Eye (tissue), 1 donor: ENCODE measurements at places on chromosomes 16 and 17.

GRCh38 chr16:754656-755055, 5.9 kb upstream of the MSLN start:
- no peak for DNase-seq

DNA sequence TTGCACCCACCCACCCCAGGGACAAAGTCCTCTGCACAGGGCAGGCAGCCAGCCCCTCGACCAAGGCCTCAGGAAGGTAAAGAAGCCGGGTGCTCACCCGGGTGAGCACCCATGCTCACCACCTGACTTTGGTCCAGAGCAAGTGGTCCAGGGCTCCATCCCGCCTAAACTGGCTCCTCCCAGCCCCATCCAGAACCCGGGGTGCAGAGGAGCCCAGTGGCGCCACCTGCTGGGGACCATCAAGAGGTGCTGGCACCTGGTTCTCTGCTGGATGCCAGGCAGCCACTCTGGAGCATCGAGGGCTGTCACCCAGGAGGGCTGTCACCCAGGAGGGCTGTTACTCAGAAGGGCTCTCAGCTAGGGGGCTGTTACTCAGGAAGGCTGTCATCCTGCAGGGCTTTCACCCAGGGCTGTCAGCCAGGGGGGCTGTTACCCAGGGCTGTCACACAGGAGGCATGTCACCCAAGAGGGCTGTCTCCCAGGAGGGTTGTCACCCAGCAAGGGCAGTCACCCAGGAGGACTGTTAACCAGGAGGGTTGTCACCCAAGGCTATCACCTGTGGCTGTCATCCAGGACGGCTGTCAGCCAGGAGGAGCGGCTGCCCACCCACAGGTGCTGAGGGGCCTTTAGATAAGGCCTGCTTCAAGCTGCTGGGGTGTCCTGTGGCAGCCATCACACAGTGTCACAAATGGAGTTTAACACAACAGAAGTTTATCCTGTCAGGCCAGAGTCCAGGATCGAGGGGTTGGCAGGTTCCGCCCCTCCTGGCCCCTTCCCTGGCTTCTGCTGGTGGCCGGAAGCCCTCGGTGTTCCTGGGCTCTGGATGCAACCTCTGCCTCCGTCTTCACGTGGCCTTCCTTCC, 98.5 kb downstream of the TNFRSF13B start:
- peak; percentile 24 for DNase-seq

DNA sequence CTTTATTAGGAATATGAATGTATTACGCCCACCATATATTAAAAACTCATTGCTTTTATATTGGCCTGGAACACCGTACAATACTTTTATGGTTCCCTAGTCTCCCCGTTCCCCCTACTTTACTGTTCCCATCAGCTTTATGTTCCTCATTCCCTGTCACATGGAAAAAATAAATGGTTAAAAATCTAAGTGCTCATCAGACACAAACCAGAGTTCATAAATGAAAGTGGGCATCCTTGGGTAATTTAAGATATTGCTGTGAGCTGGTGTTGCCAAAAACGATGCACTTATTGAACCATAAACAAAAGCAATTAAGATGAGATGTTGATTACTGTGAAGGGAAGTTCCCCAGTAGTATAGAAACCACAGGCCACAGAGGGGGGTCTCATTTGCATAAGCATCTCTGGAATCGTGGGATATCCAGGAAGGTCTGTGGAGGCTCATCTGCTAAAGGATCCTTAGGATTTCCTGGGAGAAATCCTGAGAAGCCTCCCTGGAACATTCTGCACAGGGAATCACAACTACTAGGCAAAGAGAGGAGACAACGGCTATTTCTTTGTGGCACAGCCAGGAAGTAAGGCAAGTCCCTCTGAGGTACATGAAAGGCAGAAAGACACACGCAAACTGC, 591.4 kb upstream of the CDH11 start:
- DNase-seq, result no peak

- DNase-seq, result no peak
Measured at GRCh38 chr17:3986270-3986938, 22.2 kb upstream of the ATP2A3 start.

DNA sequence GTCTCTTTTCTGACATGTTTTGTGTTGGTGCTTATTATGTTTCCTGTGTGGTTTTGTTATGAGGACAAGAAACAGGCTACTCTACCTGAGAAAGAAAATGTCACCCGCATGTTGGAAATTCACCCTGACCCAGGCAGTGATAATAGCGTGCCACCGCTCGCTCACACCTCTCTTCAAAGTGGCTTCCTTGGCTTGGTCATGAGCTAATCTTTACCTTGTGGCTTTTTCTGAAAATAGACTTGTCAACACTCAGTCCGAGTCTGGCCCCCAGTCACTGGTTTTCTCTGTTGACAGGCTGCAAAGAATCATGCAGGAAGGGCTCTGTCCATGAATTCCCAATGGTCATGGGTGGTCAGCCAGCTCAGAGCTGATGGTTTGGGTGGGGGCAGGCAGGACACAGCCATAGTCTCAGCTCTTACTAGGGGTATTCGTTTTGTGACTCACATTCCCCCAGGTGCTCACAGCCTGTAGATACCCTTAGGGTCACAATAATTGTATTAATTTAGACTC, 121.3 kb upstream of the CACNG5 start:
- no peak for DNase-seq

GRCh38 chr16:49540836-49541235, 167.2 kb downstream of the C16orf78 start:
- DNase-seq, result no peak

- peak; percentile 29 for DNase-seq
Measured at GRCh38 chr17:71502443-71502842, 618.4 kb upstream of the SOX9 start.

DNA sequence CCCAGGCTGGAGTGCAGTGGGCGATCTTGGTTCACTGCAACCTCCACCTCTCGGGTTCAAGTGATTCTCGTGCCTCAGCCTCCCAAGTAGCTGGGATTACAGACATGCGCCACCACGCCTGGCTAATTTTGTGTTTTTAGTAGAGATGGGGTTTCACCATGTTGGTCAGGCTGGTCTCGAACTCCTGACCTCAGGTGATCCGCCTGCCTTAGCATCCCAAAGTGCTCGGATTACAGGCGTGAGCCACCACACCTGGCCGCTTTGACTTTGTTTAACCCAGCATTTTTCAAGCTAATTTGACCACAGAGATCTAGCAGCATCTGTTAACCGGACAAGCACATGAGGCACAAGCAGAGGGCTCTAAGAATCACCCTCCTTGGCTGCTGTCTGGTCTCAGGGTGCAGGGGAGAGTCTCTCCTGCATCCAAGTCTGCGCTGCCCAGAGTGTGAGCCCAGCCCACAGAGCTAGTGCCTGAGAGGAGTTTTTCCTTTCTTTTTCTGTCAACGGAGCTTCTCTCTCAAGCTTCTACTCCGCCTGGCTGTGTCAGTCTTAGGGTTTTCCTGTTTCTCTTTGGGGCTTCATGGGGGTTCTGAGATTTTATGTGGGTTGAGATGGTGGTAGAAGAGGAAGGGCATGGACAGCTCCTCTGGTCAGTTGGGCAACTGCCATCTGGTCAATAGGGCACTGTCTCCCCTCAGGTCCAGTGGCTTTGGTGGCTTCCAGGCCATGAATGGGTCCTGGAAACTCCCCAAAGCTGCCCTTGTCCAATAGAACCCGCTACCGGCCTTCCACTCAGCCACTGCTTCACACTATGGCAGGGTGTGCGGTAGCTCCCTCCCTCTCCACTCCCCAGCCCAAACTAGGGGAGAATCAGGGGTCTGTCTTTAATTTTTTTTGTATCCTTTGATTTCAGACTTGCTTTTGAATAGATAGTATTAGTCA, 59.6 kb downstream of the TNFRSF13B start:
- DNase-seq, result no peak

DNA sequence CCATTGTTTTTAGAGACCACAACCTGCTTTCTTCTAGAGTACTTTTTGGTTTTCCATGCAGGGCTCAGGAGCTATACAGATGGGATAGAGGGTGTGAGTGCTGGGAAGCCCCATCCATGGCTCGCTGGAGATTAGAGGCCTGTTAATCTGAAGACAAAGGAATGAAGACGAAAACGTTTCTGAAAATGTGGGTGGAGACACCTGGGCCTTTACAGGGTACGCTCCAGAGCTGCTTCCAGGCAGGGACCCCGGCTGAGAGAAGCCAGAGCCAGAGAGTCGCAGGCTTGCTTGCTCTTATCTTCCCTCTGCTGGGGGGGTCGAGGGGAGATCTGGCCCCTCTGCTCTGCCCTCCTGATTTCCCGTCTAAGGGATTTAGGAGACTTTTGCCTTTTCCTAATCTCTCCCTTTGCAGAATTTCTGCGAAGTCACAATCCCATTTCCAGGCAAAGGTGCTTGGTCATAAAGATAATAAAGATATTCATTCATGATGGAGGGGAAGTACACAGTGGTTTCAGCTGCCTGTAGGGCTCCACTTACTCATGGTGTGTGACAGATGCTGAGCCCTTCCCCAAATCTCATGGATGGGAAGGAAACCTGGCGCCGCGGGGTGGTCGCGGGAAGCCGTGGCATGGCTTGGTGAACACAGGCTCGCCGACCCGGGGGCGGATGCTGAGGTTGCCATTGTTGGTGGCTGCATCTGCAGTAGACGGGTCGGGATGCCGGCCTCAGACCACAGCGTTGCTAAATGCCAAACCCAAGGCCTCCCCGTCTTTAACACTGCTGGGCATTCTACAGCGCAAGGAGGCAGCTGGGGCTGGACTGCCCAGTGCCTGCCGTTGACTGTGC, 4.8 kb upstream of the SOCS3 start:
- no peak for DNase-seq

DNA sequence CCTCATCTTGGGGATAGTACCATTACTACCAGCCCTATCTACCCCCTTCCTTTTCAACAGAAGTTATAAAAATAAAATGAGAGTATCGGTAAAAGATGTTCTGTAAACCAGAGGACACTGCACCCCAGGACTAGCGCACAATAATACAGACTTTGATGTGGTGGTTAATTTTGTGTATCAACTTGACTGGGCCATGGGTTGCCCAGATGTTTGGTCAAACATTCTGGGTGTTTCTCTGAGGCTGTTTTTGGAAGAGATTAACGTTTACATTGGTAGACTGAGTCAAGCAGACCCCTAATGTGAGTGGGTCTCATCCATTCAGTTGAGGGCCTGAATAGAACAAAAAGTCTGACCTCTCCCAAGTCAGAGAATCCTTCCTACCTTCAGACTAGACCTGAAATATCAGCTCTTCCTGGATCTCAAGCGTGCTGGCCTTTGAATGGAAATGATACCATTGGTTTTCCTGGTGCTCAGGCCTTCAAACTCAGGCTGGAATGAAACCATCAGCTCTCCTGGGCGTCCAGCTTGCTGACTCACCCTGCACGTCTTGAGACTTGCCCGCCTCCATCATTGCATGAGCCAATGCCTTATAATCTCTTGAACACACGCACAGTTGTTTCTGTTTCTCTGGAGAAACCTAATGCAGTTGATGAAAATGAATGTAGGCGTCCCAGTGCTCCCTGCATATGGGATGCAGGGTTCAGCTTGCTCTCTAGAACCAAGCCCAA, 10.1 kb downstream of the MRM1 start:
- DNase-seq, result no peak

- no peak for DNase-seq
Measured at GRCh38 chr16:21192991-21193390, 18.4 kb downstream of the ZP2 start.

- no peak for DNase-seq
Measured at GRCh38 chr16:21568502-21569189, 30.7 kb upstream of the METTL9 start.

DNA sequence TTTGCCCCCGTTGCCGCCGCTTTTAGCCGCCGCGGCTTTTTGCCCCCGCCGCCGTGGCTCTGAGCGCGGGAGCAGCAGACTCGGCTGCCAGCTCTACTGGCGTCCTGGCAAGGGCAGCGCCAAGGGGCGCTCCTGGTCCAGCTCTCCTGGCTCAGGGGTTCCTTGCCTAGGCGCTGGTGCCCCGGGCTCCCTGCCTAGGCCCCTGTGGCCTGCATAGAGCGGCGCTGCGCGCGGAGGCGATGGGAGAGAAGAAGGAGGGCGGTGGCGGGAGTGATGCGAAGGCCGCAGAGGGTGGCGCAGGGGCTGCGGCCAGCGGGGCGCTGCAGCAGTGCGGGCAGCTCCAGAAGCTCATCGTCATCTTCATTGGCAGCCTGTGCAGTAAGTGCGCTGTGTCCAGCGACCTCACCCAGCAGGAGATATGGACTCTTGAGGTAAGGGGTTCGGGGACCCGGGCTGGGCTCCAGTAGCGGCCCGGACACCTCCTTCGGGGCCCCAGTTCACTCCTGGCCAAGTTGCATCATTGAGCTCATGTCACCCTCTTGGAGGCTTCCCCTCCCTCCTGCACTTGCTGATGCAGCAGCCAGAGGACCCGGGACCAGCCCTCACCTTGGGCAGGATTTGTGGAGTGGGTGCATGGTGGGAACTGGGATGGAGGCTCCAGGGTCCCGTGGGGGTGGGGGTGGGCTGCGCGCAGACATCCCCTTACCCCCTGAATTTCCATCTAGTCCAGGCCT, 1344.4 kb downstream of the TP53TG3F start:
- no peak for DNase-seq

DNA sequence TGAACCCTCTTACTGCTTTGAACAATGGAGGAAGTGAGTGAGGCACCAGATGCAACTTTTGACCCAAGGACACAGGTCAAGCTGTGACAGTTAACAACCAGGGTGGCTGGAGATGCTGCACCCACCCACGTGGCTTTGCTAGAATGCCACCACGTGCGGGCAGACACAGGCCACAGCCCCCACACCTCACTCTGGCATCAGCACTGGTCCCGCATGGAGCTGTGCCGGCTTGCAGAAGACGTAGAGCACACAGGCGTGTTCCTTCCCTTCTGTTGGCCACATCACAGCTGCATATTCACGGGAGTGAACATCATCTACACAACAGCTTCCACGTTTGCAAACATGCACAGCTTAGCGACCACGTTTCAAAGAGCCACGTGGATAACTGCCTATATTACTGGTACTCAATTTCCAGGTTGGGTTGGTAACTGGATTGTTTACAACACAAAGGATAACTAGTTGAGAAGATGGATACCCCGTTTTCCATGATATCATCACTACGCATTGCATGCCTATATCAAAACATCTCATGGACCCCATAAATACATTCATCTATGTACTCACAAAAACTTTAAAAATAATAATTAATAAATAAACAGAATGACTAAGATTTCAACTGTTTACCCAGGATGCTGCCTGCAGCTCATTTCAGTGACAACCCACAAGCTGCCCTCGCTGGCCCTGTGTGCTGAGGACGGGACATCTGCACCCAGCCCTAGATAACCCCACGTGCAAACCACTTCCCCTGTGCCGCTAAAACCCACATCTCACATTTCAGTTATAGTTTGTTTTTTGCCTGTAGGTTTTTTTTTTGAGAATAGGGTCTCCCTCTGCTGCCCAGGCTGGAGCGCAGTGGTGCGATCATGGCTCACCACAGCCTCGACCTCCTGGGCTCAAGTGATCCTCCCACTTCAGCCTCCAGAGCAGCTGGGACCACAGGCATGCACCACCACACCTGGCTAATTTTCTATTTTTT, 132.0 kb downstream of the ANKRD11 start:
- DNase-seq, result no peak

DNA sequence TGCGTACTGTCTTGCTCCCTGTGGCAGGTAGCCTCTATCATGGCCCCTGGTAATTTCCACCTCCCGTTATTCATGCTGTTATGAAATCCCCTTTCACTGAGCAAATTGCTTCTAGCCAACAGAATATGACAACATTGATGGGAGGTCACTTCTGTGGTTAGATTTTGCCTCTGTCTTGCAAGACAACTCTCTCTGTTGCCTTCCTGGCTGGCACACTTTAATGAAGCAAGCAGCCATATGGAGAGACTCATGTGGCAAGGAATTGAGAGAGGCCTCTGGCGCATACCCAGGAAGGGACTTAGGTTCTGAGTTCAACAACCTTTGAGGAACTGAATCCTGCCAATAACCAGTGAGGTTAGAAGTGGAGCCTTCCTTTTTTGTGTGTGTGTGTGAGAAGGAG, 51.8 kb upstream of the GPRC5B start:
- no peak for DNase-seq

GRCh38 chr16:19625039-19625438, 69.5 kb downstream of the VPS35L start:
- DNase-seq, result no peak
